Stimulated activated memory B cell treated with anti-CD40 and anti-IgM and Interleukin-4, amounts not matched to agents 10 μg/mL and 1 μg/mL and 100 μg/mL, for 72 hours (primary cell): ENCODE measurements at places on chromosomes 3 and 15.

- peak; percentile 83 for ATAC-seq
These were observed 101.0 kb downstream of the OSBPL10 start for GRCh38 chr3:31880020-31880419.

GRCh38 chr3:36401056-36401455 is 20.8 kb downstream of the STAC start:
- ATAC-seq, result no peak

DNA sequence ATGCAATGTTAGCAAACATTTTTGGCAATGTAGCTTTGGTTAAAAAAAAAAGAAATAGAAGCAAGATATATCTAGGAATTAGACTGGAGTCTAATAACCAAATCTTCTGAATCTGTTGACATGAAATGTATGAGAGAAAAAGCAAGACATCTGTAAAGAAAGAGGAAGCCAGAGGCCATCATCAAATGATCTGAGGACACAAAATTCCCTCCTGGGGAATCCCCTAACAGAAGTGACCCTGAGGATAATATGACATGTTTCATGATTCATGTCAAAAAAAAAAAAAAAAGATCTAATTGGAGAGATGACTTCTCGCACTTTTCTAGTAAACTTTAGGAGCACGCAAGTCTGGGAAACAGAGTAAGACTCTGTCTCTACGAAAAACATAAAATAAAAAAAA is 70.9 kb downstream of the IMPG2 start:
- peak; percentile 31 for ATAC-seq

GRCh38 chr3:12886106-12886679 is 44.8 kb upstream of the RPL32 start:
- peak; percentile 58 for ATAC-seq

DNA sequence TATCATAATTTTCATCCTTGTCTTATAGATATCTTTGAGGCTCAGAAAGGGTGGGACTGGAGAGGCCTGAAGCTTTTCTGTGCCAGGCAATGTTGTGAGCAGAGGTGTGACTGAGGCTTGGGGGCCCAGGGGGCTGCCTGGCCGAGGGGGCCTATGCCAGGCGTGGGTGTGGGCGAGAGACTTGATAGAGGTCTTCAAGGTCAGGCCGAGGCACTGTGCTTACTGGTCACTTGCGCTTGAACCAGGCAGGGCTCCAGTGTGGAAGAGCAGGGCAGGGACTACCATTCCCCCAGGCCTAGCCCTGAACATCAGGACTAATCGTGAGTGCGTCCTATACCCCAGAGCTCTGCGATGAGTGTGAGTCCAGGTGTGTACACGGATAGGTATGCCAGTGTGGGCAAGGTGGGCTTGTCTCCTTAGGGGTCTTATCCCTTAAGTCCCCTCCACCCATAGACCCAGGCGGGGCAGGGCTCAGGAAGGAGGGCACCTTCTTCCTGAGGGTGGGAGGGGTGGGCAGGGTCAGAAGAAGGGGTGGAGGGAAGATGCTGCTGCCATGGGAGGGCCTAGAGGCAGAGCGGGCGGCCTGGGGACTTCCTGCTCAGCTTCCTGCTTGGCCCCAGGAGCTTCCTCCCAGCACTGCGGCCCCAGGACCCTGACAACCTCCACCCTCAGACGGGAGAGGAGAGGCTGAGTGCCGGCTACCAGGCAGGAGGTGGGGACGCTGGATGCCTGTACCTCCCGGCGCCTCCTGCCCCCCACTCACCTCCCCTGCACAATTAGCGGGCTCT is 84.7 kb downstream of the LINGO1 start:
- no peak for ATAC-seq

GRCh38 chr3:47985381-47985780 is 30.8 kb downstream of the MAP4 start:
- no peak for ATAC-seq

DNA sequence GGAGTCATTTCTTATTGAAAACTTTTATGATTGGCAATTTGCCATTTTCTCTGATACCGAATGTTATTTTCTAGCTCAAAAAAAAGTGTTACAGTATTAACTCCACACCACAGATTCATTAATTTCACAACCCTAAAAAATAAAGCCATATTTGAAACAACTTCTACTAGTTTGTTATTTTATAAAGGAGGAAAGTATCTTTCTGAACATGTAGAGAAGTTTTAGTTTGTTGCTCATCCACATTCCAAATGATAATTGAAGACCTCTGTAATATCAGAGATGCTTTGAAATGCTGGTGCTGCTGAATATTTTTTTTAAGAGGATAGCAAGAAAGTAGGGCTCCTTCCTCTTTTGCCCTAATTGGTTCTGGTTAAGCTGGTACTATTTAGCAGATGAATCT is 1.9 kb downstream of the VGLL3 start:
- no peak for ATAC-seq

- no peak for ATAC-seq
These were observed 15.6 kb upstream of the MYH15 start for GRCh38 chr3:108525971-108526370.

DNA sequence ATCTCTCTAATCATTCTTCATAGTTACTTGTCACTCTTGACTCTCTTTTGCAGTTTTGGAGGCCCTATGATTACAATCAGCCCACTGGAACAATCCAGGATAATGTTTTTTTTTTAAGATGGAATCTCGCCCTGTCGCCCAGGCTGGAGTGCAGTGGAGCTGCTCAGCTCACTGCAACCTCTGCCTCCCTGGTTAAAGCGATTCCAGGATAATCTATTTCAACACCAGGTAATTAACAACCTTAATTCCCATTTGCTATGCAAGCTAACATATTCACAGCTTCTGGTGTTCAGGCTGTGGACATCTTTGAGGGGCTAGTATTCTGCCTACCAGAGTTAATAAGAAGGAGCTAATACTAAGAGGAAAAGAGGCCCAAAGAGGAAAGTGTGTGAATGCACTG is 1.1 kb upstream of the BLOC1S6 start:
- no peak for ATAC-seq

DNA sequence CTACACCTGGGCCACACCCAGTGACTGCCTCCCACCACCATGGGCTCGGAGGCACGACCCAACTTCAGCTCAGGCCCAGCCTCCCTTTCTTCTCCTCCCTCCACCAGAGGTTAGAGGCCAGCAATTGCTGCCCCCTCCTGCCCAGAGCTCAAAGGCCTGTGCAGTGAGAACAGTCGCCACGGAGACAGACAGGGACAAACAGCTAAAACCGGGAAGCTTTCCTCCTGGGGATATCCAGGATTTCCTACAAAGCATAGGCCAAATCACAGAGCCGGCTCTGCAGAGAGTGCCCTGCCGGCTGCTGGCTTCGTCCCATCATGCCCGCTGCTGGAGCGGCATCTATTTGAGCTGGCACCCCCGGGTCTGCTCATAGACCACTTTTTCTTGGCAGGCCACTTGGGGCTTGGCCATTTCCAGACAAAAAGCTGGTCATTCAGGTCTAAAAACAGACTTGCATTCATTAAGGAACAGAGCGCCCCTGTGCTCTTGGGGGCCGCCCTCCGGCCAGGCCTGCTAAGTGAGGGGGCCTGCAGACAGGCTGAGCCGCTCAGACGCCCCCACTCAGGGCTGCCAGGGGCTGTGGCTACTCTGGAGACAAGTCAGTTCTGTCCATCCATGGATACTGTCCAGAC is 17.5 kb downstream of the GRAMD2A start:
- no peak for ATAC-seq

DNA sequence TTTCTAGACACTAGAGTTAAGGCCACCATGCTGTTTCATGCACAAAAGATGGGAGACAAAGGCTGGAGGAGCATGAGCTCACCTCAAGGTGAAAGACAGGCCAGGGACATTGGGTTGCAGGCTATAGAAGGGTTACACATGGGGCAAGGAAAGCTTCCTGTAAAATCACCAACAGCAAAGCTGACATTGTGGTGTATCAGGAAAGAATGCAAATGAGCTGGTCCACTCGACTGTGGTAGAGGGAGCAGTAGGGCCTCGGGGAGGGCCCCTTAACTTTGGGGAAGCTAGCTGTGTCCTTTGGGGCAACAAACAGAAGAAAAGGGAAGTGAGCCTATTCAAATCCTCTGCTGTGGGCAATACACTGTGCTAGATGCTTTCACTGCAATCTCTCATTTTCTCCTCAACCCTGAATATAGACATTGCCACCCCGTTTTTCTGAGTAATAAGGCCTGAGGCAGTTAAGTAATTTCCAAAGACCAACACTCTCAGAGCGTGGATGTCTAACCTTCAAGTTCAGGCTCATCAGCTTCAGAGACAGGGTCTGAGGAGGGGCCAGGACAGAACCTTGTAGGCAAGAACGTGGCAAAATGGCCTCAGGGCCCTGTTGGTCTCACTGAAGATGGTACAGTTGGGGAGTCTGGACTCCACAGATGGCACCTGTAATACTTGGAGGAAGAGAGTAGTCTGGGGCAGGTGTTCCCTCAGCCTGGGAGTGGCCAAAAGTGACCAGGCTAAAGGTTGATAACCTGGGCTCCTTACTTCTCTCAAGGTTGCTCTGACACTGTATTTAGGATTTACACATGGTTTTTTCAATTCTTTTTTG is 24.1 kb downstream of the CX3CR1 start:
- ATAC-seq, result peak; percentile 100

DNA sequence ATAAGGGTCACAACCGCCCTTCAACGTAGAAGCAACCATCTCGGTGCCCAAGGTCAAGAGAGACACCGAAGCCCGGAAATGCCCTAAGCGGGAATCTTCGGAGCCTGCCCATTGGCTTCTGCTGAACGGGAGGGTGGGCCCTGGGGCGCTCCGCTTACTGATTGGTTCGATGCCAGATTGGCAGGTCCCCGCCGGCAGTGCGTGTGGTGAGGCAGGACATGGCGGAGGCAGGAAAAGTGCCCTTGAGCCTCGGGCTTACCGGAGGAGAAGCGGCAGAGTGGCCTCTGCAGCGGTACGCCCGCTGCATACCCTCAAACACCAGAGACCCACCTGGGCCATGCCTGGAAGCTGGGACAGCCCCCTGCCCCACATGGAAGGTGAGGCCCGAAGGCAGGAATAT is at the start of gene REC114:
Gene REC114 (plus strand): TSS at position 197 of the 400 bp plus-strand sequence. CDS start 22 bp downstream, at position 219.
- no peak for ATAC-seq

DNA sequence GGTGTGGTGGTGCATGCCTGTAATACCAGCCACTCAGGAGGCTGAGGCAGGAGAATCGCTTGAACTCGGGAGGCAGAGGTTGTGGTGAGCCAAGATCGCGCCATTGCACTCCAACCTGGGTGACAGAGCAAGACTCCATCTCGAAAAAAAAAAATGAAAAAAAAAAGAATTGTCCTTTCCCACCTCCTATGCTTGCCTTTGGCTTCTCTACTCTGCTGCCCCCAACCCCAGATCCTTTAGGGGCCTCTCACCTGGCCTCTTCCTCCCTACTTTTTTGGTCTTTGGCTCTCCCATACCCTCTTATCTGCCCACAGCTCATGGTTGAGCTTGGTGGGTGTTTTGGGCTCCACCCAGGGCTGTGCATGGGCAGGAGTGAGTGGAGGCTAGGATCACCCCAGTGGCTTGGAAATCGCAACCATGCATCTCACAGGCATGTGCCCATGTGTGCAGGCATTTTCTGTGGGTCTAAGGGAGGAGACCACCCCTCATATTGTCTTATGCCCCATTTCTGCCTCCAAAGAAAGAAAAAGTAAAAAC is 2.1 kb upstream of the SHISA5 start:
- ATAC-seq, result no peak

DNA sequence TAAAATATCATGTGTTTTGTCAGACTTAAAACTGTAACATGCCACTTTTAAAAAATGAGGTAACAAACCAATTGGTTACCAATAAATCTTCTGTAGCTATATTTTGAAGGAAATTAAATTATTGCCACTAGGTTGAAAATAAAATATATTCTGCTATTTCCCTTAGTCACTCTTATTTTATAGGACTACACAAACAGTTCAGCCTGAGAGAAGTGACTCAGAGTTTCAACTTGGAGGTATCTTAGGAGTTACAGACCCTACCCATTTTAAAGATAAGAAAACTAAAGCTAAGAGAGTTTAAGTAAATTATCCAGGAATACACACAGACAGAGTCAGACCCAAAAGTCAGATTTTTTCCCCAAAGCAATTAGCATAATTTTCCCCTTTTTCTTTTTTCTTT is 65.1 kb downstream of the PIK3CB start:
- no peak for ATAC-seq

GRCh38 chr15:71630475-71630809 is 179.9 kb upstream of the NR2E3 start:
- no peak for ATAC-seq

DNA sequence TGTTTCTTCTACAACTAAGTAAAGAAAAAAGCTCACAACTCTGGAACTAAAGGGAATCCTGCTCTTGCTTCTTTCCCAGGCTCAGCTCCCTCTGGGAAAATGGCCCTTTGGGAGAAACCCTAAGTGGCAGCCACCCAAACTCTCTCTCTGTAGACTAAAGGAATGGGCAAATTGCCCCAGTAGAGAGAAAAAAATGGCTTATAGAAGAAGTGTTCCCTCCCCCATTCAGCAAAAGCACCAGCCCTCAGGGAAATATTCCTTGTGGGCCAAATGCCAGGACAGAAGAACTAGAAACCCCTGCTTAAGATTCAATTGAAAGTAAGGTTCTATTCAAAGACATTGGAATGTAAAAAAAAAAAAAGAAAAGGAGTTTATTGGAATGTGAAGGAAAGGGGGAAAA is 603.7 kb upstream of the ALCAM start:
- ATAC-seq, result no peak

DNA sequence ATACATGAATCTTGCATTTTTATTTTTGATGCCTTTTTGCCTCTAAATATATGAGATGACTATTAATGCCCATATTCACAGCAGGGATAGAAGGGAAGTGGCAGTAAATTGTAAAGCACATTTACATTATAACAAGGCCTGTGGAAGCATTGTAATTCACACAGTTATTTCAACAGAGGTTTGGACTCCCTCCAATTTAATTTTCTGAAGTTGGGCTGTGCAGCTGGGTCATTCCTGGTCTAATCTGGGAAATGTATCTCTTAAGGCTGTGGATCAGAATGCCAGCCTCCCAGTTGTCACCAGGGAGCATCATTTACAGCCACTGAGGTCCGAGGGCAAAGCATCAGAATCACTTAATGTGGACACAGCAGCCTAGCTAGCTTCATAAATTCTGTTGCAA is 434.5 kb downstream of the MFSD1 start:
- ATAC-seq, result no peak
